ENCODE measurements at places on chromosomes 1 and 21.
A peak's percentile ranks its signal among the peaks of the same experiment; 100 is the strongest.

DNA sequence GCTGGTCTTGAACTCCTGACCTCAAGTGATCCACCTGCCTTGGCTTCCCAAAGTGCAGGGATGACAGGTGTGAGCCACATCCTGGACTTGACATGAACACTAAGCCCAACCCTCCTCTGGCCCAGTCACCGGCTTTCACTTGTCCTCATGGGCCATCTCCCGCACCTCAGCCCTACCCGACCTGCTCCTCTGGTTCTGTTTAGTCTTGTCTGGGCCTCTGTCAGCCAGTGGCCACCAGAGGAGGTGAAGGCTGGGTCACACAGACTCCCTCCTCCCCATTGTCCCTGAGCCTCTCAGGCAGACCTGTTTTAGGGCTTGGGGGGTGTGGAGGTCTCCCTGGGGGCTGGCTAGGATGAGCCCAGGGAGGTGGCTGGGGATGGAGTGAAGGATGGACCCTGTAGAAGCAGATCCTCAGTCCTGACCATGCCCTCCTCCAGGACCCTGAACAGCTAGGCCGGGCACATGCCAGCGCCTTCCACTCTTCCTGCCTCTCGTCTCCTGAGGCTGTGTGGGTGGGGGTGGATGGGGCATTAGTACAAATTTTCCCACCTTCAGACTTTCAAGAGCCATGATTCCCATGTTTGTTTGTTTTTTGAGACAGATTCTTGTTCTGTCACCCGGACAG is 26.1 kb upstream of the UMODL1 start:
- no peak for DNase-seq

GRCh38 chr1:27496604-27497155 is 6.7 kb upstream of the WASF2 start:
- no peak for DNase-seq

GRCh38 chr1:217089361-217090014 is 366.3 kb upstream of the ESRRG start:
- no peak for DNase-seq

DNA sequence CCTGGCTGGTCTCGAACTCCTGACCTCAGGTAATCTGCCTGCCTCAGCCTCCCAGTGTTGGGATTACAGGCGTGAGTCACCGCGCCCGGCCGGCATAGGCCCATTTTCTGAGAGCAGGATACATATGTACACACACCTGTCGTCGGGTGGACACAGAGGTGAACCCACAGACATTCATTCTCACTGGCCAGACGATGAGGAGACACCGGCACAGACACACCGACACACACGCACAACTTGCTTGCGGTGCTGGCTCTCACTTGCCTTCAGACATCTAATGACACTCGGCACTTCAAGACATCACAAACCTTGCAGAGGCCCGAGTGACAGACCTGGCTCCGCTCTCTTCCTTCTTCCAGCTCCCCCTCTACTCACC is 579 bp downstream of the PTCH2 start:
- DNase-seq = no peak

GRCh38 chr1:16243936-16244649 is 7.1 kb upstream of the CPLANE2 start:
- peak; percentile 56 for DNase-seq

GRCh38 chr21:22892028-22892427 is 1893.8 kb downstream of the NCAM2 start:
- DNase-seq = no peak

DNA sequence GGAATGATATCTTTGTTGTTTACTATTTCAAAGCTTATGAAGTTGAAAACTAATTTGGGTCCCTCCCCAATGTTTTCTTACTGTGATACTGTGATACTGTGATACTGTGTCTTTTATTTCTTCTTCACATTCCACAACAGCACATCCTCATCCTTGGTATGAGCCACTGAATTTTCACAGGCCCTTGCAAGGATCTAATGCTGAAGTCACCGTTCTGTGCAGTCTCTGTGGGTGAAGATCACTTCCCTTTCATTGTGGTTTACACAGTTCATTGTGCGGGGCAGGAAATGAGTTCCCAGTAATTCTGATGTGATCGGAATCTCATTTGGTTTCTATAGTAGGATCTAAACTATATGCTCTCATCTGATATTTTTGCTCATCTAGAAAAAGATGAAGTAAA is 32.1 kb upstream of the PAXBP1 start:
- DNase-seq = no peak

- no peak for DNase-seq
Observed at GRCh38 chr1:20223106-20223505, 36.8 kb upstream of the PLA2G2C start.

DNA sequence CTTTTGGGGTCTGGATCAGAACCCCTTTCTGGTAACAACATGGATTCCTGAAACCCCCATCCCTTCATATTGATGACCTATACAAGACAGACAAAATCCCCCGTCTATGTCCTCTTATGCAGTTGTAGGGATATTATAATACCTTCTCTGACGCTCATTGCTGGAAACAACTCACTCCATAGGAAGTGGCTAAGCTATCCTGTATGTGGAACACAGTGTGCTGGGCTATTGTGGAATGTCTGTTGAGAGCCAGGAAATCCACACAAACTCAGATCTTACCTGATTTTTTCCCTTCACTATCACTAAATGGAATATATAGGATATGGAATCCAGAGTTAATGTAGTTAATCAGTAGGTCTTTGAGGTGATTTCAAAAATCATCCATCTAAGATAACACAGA is 17.7 kb upstream of the PIK3R3 start:
- no peak for DNase-seq

- DNase-seq = no peak
Observed at GRCh38 chr1:31734582-31735107, 29.5 kb downstream of the ADGRB2 start.

GRCh38 chr1:89171067-89171438 is 4.8 kb downstream of the GBP7 start:
- DNase-seq = no peak

GRCh38 chr1:47660622-47661021 is 222.8 kb downstream of the FOXD2 start:
- DNase-seq = no peak

DNA sequence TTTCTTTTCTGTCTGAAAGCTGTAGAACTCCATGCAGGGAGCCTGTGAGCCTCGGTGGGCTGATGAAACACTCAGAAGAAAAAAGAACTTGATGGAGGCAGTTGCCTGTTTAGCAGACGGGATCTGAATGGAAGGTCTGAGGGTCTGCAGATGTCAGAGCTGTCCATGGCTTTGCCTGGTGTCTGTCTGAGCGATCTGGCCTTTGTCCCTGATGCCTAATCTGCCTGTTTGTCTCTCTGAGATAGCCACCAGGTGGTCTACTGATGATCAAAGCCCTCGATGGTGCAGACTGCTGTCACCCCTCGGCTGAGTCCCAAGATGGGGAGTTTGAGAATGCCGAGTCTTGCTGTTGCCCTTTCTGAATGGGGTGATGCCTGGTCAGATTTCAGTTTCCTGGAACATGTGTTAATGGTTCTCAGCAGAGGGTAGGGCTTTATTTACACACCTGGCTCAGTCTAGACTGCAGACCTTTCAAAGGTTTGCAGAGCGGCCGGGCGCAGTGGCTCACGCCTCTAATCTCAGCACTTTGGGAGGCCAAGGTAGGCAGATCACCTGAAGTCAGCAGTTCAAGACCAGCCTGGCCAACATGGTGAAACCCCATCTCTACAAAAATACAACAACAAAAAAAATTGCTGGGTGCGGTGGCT is 90.4 kb downstream of the KIF26B start:
- no peak for DNase-seq

GRCh38 chr1:184504040-184504954 is 117.5 kb downstream of the C1orf21 start:
- DNase-seq = no peak

DNA sequence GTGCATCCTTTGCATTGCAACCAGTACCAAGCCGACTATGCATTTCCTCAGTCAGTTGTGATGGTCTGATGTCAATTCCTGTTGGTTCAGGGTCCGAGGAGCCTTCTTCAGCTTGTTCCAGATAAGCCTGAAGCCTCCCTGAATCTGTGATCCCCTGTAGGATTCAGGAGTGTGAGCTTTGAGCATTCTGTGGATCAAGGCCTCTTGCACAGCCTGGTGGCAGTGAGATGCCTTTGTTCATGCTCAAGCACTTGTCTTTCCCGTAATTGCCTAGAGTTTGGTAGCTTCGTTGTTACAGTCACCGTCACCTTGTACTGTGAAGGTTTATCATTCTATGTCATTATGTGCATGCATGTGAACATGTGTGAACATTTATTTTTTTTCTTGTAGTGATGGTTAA is 103.5 kb downstream of the PBX1 start:
- DNase-seq = no peak

DNA sequence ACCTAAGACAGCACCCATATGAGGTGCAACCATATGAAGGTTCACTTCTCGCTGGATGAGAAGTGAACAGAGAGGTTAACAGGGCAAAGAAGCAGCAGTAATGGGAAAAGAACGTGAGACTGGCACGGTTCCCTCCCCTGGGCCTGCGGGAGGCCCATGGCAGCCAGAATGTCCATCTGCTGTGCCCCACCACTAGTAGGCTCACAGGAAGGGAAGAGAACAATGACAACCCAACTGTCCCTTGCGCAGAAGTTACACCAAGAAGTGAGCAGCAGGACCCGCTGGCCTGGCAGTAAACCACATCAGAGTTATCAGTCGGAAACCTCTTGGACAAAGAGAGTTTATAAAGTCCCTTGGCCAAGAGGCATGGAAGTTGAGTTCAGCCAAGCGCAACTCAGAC is 11.3 kb downstream of the HIVEP3 start:
- no peak for DNase-seq

DNA sequence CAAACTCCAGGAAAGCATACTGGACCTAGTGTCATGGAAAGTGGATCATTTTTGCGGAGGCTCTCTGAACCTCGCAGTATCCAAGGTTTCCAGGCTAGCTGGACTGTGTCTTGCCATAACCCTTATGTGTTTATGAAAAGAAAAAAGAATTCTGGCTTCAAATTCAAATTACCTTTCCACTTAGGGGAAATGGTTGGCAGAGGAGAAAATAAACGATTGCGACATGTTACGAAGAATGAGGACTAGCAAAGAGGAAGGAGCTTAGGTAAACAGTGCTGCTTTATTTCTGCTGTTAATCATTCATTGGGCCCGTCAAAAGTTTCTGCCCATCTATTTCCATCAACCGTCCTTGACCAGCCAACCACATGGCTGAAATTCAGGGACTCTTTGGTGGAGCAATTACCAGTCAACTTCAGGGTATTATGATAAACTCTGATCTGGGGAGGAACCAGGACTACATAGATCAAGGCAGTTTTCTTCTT is at the start of gene C4BPA:
TSS of gene C4BPA (plus strand) at position 342 of the 482 bp plus-strand sequence. CDS start 8,793 bp downstream, outside the sequence.
- no peak for DNase-seq

DNA sequence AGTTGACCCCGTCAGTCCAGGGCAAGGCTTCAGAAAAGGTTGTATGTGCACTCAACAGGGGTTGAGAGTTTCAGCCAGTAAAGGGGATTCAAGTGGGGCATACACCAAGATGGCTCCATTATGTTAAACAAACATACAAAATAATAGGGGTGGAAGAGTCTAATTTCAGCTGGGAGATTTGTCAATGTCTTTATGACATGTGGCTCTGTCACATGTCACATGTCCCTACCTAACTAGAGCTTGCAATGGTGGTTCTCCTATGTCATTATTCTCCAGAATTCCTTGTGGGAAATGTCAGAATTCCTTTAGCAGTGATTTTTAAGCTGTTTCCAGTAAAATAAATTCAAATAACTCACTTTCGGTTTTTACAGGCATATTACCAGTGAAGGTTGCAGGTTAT is 392.0 kb upstream of the ADGRL4 start:
- no peak for DNase-seq

GRCh38 chr1:112507921-112508277 is 866 bp upstream of the WNT2B start:
- DNase-seq = no peak

DNA sequence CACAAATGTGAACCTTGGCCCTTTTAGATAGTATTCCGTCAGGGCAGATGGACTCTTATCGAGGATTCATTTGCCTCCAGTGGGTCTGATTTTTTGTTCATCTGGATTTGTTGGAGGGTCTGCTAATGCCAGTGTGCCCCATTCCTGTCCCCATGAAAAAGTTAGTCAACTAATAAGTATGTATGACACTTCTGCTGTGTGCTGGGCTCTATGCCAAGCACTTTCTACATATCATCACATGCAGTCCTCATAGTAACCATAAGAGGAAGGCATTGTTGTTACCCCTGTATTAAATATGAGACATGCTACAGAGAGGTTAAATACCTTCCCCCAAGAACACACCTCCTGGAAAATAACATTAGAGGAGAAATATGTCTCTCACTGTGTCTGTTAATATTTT is 46.6 kb upstream of the MAB21L3 start:
- no peak for DNase-seq

DNA sequence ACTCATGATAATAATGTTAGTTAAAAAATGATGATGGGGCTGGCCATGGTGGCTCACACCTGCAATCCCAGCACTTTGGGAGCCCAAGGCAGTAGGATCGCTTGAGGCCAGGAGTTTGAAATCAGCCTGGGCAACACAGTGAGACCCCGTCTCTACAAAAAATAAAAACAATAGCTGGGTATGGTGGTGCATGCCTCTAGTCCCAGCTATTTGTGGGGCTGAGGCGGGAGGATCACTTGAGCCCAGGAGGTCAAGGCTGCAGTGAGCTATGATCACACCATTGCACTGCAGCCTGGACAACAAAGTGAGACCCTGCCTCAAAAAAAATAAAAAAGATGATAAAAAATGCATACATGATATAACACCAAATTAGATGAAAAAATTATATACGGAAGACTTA is 5.3 kb downstream of the P3H1 start:
- no peak for DNase-seq

DNA sequence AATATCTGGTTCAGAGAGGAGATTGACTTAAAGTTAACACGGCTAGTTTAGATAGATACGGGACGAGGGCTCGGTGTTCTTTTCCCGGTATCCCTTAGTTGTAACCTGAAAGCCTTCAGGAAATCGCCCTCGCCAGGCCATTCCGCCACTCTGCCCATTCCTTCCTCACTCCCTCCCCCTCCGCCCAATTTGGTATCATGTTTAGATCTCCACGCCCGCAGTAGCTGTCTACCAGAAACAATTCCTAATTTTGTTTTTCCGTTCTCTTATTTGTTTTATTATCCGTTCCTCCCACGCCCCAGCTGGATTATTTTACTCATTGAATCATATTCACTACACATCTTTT is 685 bp upstream of the VAMP4 start:
- no peak for DNase-seq

DNA sequence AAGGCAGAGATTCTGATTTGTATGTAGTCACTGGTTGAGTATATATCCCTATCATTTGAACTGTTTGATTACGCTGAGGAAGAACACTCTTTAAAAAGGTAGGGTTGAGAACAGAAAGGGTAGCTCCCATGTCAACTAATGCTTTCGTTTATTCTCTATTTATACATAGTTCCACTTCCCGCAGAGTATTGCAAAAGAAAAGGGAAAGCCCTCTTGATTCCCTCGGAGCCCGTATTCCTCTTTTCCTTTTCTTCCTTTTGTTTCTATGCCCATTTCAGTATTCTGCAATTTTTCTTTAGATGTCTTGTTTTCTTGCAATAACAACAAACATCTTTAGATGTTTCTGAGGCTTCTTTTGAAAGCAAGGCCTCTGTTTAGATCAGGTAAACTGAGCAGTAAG is 78.2 kb downstream of the DNTTIP2 start:
- DNase-seq = no peak

DNA sequence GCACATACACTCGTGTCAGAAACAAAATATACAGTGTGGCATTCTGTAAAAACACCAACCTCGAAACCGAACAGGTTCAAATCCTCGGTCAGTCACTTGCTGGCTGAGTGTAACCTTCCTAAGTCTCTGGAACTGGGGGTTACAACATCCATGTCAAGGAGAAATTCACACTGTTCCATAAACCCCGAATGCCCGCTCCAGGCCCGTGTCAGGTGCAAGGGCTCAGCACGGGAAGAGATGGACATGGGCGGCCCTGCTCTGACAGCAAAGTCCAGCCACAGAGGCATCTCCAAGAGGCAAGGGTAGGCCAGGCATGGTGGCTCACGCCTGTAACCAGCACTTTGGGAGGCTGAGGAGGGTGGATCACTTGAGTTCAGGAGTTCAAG is 79.5 kb downstream of the SLC66A1 start:
- DNase-seq = no peak
